ENCODE measurements at places on chromosomes 1 and 21. TPM values are rescaled to one million over a fixed set of nuclear protein-coding genes. Genes with fewer than 3 reads are reported as not detected.

The HSF2BP gene
- 0.52 TPM for total RNA-seq

The E2F2 gene
- 0.43 TPM for total RNA-seq

The DMRTA2 gene
- under 0.01 TPM for total RNA-seq

The CELA2B gene
- not detected for total RNA-seq

The S100B gene
- total RNA-seq = not detected

The OR2AJ1 gene
- not detected for total RNA-seq

The TSSK3 gene
- total RNA-seq = 0.09 TPM

The COL9A2 gene
- total RNA-seq = 0.69 TPM

The SUSD4 gene
- 0.09 TPM for total RNA-seq

The CASQ1 gene
- not detected for total RNA-seq

The ENO1 gene
- 862 TPM for total RNA-seq

The LHX8 gene
- total RNA-seq = not detected

The PGLYRP3 gene
- not detected for total RNA-seq

The B3GALNT2 gene
- total RNA-seq = 26.8 TPM

Measured in dermis lymphatic vessel endothelial cell (primary cell).